ENCODE measurements at places on chromosomes 1 and 21.

GRCh38 chr1:96159379-96159778 is 562.2 kb upstream of the PTBP2 start:
- no peak for DNase-seq

GRCh38 chr1:85581802-85582686 is 1.5 kb downstream of the CCN1 start:
- no peak for DNase-seq

GRCh38 chr1:32917521-32917920 is 16.3 kb upstream of the TMEM54 start:
- DNase-seq: no peak

DNA sequence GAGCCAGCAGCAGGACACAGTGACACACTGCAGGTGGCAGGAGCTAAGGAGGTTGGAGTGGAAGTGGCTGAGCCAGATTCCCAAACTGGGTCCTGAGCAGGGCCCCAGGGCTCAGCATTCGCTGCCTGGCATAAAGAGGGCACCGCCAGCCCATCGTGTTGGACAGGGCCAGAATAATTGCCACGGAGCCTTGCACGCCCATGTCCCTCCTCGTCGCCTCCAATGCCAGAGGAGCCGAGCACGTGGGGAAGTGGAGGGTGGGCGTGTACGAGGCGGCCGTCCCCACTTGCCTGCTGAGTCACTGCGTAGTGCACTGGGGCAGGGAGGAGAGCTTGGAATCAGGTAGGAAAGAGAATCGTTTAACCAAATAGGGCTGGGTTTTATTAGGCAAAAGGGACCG is 26.1 kb upstream of the LRRC47 start:
- no peak for DNase-seq

GRCh38 chr21:14270631-14271030 is 54.7 kb downstream of the RBM11 start:
- DNase-seq: no peak

- no peak for DNase-seq
Measured at GRCh38 chr1:85822696-85823095, 114.5 kb upstream of the ZNHIT6 start.

DNA sequence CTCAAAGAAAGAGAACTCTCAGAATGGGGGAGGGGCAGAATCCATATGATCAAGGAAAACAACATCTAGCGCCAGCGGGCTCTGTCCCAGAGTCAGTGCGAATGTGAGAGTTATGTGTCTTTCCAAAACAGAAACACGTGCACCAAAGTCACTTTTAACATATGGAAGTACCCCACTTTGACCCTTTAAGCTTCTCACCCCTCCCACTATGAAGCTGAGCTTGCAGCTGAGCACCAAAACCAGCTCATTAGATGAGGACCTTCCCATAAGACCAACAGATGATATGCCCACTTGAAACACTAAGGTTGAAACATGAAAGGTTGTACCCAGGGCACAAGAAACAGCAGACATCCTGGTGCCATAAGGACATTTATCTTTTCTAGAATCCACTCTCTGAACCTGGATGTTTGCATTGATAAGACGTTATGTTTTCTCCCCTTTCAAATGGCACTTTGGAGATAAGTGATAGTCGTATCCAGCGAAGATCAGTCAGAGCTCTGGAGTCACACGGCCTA is 171.0 kb downstream of the TGFBR3 start:
- DNase-seq: no peak

GRCh38 chr1:226082587-226082917 is 20.0 kb downstream of the H3-3A start:
- DNase-seq: no peak
